ENCODE measurements at places on chromosomes 5 and 9.

DNA sequence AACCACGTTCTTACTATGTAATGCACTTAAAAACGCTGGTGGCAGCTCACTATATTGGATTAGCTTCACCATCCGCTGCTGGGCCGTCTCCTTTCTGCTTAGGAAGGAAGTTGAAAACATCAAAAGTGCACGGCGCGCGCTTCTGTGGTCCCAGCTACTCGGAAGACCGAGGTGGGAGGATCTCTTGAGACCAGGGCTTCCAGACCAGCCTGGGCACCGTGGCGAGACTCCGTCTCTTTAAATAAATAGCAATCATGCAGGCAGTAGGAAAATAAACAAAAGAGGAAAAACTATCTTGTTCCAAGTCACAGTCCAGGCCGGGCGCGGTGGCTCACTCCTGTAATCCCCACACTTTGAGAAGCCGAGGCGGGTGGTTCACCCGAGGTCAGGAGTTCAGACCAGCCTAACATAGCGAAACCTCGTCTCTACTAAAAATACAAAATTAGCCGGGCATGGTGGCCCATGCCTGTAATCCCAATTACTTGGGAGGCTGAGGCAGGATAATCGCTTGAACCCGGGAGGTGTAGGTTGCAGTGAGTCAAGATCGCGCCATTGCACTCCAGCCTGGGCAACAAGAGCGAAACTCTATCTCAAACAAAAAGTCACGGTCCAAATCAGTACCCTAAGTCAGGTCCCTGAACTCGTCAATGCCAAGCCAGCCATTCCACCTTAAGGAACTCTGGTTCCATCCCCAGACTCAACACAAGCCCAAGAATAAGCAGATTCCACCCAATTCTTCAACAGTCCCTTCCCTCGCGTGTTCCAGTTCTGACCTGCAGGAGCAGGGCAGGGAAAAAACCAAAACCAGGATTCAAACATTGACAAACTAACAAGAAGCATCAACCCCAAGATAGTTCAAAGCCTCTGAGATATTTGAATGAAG, 1.0 kb upstream of the GOLGA1 start:
- DNase-seq = peak; percentile 52

GRCh38 chr9:21144603-21145002, 3.0 kb upstream of the IFNW1 start:
- no peak for DNase-seq

DNA sequence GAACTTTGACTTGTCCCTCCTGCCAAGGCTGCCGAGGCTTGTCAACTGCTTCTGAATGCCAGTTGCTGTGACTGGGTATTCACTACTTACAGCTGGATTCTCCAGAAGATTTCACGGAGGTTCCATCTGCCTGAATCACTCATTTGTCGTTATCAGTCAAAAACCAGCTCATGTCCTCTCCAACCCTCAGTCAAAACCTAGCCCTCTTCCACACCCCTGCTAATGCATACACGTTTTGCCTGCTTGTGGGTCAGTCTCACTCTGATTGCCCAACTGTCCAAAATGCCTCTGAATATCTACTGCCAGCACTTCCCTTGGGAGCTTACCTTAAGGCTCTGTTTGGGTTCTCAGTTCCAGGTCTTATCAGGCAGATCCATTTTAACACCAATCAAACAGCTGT, 238.6 kb upstream of the TMEM161B start:
- no peak for DNase-seq

DNA sequence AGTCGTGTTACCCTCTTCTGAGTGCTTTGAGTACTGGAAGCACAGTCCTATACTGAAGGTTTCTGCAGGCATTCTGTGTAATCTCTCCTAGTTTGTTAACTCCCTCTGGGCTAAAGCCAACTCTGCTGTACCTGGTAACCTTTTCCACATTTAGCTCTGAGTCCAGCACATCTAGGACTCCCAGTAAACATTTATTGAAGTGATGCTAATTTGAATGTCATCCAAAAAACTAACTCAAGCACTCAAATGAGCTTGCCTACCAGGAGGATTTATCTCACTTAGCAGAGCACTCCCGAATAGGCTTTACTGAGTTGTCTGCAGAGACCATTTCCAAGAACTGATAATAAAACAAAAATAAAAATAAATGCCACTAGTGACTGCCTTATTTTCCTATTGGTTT, 79.5 kb upstream of the NFIB start:
- DNase-seq = no peak

GRCh38 chr5:128264564-128265360, 181.2 kb downstream of the SLC12A2 start:
- no peak for DNase-seq

GRCh38 chr5:71782771-71783770, 64.0 kb downstream of the CARTPT start:
- DNase-seq = no peak

GRCh38 chr5:54611290-54611951, 93.9 kb downstream of the SNX18 start:
- no peak for DNase-seq

GRCh38 chr5:176611435-176611834, 1.5 kb upstream of the GPRIN1 start:
- peak; percentile 31 for DNase-seq

DNA sequence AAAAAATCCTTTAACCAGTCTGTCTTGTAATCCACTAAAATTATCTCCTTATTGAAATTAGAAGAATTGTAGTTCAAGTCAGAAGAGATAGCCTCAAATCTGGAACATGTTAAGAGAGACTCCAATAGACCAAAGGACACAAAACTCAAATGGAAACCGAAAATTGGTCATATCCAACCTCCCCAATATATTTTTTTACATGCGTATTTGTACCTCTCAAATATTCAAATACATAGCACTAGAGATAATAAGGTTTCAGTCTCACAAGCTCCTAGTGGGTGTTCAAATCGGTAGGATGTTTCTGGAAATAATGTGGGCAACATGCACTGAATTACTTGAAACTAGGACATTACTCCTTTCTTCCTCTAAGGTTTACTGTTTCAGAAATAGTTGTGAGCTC, 33.5 kb downstream of the EPB41L4A start:
- DNase-seq = no peak

DNA sequence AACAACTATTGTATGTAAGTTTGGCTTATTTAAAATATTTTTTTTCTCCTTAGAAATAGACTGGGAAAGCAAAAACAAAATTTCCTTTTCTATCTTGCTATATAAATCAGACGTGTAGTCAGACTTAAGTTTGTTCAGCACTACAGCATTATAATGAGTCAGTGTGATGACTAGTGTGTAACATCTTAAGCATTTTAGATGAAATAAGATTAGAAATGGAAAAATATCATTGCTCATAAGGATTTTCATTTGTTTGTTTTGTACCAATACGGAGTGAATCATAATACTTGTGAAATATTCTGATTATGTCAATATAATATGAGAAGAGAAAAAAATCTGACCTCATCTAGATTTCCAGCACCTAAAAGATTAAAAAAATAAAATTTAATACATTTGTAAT, 64.7 kb upstream of the RICTOR start:
- no peak for DNase-seq

DNA sequence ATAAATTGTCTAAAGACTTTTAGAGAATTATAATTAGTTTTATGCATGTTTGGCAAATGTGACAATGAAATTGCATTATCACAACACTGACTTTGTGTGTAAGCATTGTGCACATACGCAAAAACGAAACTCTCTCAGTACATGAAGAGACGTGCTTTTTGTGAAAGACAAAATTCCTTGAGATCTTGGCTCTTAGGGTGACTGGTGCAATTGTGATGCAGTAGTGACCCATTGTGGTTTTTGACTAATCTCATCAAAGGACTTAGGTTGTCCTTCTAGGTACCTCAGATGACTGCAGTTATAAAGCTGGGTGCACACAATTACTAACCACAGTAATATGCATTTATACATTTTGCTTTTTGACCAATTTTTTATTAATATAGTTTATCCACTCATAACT, 25.3 kb upstream of the TYRP1 start:
- no peak for DNase-seq

DNA sequence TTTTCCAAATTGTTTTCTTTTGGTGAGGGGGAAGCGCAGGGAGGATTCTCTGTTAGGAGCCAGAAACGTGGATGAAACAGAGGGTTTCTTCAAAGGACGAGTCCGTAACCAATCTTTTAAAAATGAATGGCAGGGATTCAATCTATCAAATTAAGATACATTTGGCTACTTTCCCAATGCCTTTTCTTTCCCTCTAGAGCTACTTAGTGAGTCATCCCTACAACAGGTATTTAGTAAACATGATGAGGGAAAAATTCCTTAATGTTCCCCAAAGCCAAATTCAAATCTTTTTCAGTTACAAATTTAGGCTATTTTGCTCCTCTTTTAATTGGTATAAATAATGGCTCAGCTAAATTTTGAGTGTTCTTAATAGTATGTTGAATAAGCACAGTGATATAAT, 366.4 kb upstream of the RIOK2 start:
- no peak for DNase-seq

DNA sequence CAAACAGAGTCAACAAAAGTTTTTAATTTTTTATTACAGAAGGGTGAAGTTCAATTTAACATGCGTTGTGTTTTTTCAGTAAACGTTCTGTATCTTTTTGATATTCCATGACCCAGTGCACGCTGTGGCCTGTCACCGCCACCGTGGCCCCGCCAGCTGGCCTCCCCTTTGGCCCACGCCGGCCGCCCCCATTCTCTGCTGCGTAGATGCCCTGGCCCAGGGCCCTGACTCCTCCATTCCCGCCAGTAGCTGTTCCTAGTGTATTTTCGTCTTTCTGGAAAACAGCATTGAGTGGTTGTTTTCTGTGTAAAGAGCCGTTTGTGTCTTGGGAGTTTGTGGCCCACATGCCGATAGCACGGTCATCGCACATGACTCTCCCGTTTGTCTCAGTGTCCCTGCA, 6.1 kb downstream of the RNU6ATAC start:
- no peak for DNase-seq

DNA sequence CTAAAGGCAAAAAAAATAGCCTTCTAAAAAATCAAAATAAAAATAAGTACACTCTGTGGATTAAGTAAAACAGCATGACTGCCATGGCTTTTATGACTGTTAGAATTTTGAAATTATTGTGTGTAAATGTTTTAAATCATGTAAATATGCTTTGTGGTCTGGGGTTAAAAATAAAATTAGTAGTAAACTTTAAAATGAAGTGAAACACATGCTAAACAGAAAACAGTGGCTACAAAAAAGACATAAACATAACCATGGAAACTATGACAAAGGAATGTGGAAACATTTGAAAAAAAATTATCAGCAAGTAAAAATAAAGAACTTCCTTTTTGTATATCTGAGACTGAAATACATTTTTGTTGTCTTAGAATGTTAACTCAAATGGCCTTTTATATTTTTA, 134.5 kb upstream of the SPEF2 start:
- DNase-seq = no peak

GRCh38 chr5:96408210-96408777, 24.8 kb downstream of the PCSK1 start:
- DNase-seq = no peak

- no peak for DNase-seq
Observed at GRCh38 chr9:134359493-134360179, 33.4 kb downstream of the RXRA start.

GRCh38 chr5:1910081-1910760, 27.5 kb upstream of the IRX4 start:
- no peak for DNase-seq
